ENCODE measurements at places on chromosomes 2 and 18. TPM values are rescaled to one million over a fixed set of nuclear protein-coding genes. Genes with fewer than 3 reads are reported as not detected.

Gene SNRPD1
- 64.1 TPM for total RNA-seq

Gene CDH20
- 0.89 TPM for total RNA-seq

Gene AOX1
- 2.2 TPM for total RNA-seq

DNA sequence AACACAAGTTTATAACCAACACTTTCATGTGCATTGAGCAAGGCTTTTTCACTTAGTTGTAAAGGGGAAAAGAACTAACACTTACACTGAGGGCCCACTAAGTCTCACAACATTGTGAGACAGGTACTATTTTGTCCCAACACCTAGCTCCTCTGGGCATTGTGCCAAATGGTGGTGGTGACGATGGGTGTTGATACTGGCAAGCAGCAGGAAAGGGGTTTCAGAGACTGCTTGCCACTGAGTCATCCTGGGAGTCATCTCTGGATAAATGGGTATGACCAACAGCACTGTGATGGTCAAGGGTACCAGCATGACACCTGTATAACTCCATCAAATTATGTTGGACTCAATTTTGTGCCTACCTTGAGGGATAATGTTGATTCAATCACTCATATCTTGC lies 138.8 kb upstream of the ITGA6 start:
- no peak overlapping the region for H3K4me3 ChIP-seq
- peaks cover 26% of the 10 kb centered on the region for H3K4me1 ChIP-seq
- no peak for DNase-seq
- no peak overlapping the region for H3K27ac ChIP-seq

DNA sequence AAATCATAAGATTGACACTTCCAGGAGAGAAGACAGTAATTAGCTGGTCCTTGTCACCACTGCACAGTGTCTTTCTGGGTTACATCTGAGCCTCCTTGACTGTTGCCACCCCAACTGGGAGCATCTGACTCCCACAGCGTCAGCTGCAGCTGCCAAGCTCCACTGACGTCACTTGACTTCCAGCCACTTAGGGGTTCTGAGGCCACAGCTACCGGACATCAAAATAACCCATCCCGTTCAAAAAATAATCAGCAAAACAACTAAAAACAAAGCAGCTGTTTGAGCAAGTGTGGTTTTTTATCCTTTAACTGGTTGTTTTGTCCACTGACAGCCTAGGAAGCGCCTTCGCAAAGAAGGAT lies 206.5 kb upstream of the AGAP1 start:
- H3K4me3 ChIP-seq = no peak overlapping the region
- H3K4me1 ChIP-seq = peaks cover 4% of the 10 kb centered on the region
- H3K36me3 ChIP-seq = no peaks in the 10 kb centered on the region

- no peak for DNase-seq
- peaks cover 36% of the 10 kb centered on the region for H3K4me1 ChIP-seq
- peak overlapping the region; percentile 65 for H3K27ac ChIP-seq
- no peak overlapping the region for H3K4me3 ChIP-seq
- no peaks in the 10 kb centered on the region for H3K27me3 ChIP-seq
Measured at GRCh38 chr2:42084231-42084671, 36.4 kb downstream of the PKDCC start.

All from mesothelial cell of epicardium (in vitro differentiated cells).